ENCODE measurements at places on chromosomes 2 and 18.

DNA sequence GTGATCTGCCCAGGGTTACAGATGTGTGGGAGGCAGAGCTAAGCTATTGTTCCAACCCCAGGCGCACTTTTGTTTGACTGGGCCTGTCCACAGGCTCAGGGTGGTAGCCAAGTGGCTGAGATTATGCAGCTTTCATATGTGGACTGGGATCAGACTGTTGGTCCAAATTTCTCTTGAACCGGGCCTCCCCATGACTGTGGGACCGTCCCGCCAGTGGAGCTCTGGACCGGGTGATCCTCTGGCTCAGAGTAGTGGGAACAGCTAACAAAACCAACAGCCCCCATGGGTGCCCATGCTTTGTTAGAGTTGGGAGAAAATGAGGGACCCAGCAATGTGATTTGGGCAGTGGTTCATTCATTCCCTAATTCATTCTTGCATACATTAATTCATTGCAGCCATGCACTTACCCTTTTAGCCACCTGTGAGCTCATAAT is 86.8 kb upstream of the HS6ST1 start:
- DNase-seq, result no peak

- no peak for DNase-seq
Measured at GRCh38 chr18:43656547-43656946, 379.3 kb upstream of the SYT4 start.

GRCh38 chr2:150883613-150883895 is 378.1 kb downstream of the RBM43 start:
- DNase-seq, result no peak

DNA sequence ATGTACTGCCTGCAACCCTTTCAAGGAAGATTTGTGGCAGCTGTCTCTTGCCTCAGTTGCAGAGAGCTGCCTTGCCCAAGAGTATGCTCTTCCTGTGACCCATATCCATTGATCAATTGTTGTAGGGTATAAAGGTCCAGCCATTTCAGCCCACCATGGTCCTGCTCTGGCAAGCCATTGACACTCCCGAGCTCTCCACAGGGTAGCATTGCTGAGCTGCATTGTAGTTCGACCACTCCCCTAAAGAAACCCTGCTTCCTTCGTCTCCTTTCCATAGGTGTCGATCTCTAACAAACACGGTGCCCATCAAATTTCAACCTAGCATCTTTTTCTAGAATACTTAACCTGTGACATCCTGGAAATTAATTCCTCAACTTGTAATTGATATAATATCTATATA is 104.9 kb upstream of the NDUFV2 start:
- no peak for DNase-seq

- DNase-seq, result no peak
Measured at GRCh38 chr2:21687589-21687988, 563.8 kb downstream of the TDRD15 start.

GRCh38 chr2:25491003-25491696 is 149.4 kb upstream of the DNMT3A start:
- DNase-seq, result peak; percentile 32

DNA sequence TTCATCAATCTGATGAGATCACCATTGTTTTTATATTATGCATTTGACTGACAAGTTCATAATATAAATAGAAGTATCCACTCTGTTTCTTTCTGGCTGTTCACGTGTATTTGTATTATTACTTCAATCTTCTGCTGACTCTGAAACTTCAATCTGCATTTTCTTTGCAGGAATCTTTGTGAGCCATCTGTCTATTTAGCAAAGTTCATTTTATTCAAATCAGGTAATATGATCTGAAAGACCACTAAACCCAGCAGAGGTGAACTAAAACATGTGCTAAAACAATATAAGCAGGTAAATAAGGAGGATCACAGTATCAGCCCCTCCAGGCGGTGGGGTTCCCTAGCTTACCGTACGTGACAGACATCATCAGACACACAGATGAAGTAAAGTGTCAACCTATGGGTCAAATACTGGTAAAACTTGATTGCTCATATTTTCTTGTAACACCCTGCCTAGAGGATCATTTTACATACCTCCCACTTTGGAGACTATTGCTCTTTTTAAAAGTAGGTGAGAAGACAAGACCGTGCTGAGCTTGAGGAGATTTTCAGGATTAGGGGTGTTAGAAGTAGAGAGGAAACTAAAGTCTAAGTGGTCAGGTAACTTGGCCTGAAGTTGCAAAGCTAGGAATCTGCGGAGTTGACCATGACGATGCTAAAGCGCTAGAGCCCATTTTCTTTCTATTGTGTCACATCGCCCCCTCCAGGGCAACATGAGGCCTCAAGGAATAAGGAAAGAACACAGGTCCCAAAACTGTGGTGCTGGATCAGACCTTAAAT is 9.0 kb downstream of the DTNB start:
- DNase-seq, result no peak

- DNase-seq, result no peak
Measured at GRCh38 chr2:96325884-96326255, 753 bp downstream of the ITPRIPL1 start.

- DNase-seq, result no peak
Measured at GRCh38 chr2:46135228-46135855, 161.9 kb upstream of the EPAS1 start.

GRCh38 chr2:180722551-180723239 is 257.7 kb upstream of the UBE2E3 start:
- DNase-seq, result peak; percentile 63

DNA sequence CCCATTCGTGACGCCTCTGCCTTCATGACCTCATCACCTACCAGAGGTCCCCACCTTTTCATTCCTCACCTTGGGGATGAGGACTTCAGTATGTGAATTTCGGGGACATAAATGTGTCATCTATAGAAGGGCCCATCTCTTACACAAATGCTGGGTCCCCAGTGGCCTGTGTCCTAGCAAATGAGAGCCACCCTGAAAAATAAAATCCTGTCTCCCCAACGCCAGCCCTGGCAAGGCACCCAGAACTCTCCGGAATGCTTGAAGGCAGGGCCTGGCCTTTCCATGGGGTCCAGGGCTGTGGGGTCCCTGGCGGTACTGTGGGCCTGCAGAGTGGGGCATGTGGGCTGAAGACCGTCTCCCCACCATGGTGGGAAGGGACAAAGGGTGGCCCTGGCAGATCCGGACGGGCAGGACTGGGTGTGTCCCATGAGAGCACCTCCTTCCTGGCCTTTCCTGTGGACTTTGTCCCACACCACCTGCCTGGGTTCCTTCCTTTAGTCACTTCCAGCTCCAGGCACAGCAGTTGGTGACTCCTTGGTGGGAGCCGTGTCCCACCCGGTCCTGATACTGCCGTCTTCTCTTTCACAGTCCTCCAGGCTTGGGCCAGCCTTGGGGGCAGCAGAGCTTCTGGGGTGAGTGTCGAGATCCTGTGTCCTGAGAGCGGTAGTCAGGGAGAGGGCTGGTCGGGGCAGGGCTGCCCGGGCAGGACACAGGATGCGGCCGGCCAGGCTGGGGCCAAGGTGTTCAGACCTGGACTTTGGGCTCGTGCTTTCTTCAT is 18.6 kb downstream of the CAPN10 start:
- DNase-seq, result no peak

DNA sequence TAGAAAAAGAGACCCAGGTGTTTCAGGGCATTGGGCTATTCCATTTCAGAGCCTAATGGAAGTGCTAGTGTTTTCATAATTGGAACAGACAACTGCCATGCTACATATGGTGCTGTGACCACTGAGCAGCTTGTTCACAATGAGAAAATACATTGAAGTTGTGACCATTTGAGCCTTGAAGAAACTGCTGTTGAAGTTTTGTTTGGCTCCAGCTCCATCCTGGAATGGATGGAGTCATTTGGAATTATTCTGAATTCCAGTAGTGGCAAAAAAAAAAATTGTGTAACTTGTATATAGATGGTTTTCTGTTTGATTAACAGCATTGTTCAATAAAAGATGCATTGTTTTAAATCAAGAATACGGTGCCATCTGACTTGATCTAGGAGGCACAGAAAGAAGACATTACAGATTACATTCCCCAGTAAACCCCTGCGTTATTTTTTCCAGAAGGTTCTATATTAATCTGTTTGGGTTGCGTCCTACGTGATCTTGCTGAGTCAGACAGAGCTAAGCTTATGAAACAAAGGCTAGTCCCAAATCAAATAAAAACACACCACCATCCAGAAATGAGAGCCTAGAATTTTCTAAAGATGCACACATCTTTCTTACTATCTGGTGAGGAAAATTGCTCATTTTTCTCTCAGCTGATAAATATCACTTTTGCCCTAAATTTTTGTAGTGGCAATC is 19.2 kb downstream of the FMNL2 start:
- DNase-seq, result no peak

- no peak for DNase-seq
Measured at GRCh38 chr2:85453571-85453970, 35.1 kb downstream of the SH2D6 start.

GRCh38 chr2:192948316-192948715 is 753.6 kb upstream of the TMEFF2 start:
- DNase-seq, result no peak

GRCh38 chr2:188788621-188789020 is 185.6 kb upstream of the COL3A1 start:
- DNase-seq, result no peak

DNA sequence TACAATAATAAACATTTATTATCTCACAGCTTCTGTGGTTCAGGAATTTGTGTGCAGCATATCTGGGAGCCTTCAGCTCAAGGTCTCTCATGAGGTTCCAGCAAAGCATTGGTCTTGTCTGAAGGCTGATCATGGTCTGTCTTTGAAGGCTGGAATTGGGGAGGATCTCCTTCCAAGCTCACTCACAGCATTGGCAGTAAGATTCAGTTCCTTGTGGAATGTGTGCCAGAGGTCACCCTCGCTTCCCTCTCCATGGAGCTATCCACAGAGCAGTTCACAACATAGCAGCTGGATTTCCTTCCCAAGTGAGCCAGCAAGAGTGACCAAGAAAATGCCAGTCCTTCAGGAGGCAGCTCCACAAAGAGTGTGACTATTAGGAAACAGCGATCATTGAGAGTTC is 202.2 kb upstream of the ST6GAL2 start:
- no peak for DNase-seq

GRCh38 chr2:42214669-42215068 is 45.5 kb downstream of the EML4 start:
- no peak for DNase-seq

DNA sequence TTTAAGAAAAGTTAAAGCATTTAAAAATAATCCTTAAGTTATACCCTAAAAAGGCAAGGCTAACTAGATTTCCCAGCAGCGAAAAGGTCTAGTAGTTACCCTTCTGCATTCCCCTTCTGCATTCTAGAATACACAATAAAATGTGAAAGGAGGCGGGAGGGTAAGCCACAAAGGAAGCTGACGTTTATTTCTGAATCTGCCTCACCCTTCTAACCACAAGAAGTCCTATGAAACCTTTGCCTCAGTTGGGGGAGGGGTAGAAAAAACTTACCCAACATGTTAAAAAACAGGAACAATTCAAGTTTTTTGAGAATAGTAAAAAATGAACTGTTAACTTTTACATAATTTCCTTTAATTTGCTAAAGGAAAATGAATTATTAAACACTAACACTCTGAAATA is 11.3 kb downstream of the STK17B start:
- peak; percentile 89 for DNase-seq

DNA sequence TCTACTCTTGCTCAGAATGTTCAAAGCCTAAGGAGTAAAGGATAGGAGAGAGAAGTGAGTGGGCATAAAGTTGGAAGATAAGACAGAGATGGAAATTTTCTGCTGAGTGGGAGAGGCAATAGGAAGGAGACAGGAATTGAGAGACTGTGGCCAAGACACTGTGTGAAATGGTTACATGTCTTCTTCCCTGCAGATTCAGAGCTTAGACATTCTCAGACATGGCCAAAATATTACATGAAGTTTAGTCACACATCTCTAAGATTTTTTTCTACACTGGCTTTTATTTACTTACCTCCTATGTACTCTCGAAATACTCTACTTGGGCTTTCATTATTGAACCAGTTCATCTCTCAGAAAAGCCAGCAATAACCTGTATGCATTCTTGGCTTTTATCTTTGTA is 363.0 kb upstream of the FANCL start:
- no peak for DNase-seq

GRCh38 chr2:191218292-191218898 is 26.8 kb upstream of the MYO1B start:
- no peak for DNase-seq

DNA sequence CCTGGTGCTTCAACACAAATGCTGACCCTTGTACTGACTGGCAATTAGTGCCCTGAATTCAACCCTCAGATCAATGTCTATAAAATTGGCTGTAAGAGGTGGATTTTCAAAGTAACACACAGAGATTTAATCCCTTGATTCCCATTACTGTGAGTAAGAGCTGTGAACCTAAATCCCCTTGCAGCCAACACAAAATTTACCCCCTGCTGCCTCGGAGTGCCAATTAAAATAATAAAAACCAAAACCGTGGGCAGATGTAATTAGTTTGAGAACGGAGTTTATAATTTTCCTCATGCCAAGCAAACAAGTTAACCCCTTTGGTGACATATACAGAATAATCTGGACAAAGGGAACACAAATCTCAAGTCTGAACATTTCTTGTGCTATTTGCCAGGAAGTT is 55.8 kb upstream of the REV1 start:
- DNase-seq, result no peak

DNA sequence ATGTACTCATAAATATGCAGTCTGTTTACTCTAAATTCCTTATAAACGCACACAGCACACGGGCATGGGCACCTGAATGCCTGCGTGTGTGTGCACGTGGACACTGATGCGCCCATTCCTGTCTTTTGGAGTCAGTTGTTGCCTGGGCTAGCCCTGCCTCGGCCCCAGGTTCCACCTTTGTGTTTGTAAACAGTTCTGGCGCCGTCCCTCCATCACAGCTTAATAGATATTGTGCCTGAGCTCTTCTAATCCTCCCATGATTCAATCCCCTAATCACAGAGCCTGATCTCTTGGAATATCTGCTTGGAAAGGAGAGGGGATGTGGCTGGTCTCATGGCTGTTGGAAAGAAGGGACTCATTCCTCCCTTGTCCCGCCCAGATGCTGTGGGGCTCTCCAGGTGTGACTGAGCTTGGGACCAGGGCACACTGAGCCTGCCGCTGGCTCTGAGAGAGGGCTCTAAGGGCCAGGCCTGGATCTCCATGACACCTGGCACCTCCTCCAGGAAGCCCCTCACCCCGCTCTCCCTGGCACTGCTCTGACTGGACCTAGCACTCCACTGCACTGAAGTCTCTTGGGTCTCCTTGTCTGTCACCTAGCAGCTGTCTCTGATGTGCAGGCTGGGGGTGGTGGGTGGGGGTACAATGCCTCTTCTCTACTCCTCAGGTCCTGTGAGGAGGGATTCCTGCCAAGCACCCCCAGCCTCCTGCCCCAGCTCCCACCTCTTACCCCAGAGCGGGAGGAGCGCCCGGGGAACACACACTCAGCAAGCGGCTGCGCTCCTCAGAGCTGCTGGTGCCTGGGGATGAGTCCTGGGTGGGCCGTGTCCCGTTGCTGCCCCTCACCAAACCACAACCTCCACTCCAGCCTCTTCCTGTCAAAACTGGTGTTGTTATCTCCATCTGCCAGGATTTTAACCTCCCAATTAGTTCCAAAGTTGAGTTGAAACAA is 181.3 kb downstream of the INHBB start:
- DNase-seq, result no peak
